ENCODE measurements at places on chromosomes 16 and 17.
A peak's percentile ranks its signal among the peaks of the same experiment; 100 is the strongest.

- DNase-seq: no peak
Observed at GRCh38 chr17:61238455-61238933, 161.1 kb upstream of the TBX2 start.

DNA sequence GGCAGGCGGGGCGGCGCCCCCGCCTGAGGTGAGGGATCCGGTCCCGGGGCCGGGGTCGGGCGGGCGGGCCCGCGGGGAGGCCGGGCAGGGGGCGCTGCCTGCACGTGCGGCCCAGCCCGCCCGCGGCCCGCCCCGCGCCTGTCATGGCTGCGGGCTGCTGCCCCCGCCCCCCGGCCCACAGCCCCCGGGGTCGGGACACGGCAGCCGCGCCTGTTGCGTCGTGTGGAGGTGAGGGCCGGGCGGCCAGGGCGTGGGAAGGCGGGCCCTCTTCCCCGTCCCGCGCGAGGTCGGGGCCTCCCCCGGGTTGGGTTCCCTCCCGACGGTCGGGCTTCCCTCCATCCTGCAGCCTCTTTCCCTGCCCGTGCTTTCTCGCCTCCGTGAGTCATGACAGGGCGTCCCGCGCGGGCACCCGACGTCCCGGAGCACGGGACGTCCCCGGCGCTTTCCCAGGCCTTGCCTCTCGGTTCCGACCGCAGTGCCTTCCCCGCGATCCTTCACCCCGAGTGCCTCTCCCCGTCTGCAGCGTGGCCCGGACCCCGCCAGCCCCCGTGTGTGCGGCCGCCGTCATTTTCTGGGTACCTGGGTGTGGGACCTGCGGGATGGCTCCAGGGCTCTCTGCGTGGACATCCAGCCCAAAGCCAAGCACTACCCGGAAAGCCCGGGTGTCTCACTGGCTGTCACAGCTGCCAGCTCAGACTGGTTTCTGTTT, 76.7 kb downstream of the CHD9 start:
- DNase-seq: peak; percentile 56

GRCh38 chr16:6446370-6446769, 886.3 kb upstream of the RBFOX1 start:
- no peak for DNase-seq

GRCh38 chr17:62172492-62173291, 107.6 kb upstream of the MED13 start:
- no peak for DNase-seq

GRCh38 chr17:33948309-33948708, 306.8 kb upstream of the CCL2 start:
- DNase-seq: no peak

DNA sequence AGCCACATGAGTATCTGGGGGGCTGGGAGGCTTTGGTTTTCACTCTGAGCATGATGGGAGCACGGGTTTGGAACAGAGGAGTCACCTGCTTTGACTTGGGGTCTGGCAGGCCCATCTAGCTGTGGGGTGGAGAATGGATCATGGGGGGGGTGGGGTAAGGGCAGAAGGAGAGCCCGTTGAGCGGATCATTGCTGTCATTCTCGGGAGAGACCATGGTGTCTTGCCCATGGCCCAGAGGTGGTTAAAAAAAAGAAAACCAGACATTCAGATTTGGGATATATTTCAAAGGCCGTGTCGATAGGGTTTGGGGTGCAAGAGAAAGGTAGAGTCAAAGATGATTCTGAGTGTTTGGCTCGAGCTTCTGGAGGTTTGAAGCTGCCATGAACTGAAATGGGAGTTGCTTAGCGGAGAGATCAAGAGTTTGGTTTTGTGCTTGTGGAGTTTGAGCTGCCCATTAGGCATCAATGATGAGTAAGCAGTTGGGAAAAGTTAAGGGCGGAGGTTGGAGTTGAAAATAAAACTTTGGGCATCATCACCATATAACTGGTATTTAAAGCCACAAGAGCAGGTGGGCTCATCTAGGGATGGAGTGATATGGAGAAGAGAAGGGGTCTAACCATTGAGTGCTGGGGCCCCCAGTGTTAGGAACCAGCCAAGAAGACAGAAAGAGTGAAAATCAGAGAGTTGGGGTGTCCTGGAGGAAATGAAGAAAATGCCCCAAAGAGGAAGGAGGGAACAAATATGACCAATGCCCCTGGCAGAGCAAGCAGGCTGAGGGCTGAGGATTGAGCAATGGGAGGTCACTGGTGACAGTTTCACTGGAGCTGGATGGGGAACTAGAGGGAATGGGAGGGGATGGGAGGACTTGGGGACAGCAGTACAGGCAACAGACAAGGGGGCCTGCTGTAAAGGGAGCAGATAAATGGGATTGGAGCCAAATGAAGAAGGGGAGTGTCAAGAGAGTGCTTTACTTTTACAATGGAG, 1.9 kb downstream of the NOD2 start:
- DNase-seq: peak; percentile 43

DNA sequence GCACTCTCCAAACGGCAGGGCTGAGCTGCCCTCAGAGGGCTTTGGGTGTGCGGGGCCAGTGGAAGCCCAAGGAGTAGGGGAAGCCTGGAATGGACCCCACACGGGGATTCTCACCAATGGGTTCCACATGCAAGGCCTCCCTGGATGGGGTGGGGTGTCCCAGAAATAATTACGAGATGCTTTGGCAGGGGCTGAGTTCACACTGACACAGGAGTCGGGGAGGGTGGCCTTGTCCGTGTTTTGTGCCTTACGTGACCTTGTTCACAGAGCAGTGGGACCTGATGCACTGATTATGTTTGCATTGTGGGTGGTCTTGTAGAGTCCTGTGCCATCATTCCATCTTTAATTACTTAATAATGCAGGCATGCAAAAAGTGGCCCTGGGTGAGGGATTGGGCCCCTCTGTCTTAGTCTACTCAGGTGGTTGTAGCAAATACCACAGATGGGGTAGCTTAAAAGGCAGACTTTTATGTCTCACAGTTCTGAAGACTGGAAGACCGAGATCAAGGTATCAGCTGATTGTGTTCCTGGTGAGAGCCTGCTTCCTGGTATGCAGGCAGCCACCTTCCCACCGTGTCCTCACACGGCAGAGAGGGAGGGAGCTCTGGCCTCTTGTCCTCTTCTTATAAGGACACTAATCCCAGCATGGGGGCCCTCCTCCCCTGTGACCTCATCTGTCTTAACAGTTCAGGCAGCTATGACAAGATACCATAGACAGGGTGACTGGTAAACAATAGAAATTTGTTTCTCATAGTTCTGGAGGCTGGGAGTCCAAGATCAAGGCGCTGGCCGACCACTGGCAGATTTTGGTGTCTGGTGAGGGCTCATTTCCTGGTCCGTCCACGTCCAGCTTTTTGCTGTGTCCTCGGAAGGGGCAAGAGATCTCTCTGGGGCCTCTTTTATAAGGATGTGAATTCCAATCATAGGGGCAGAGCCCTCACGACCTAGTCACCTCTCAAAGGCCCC, 239.4 kb downstream of the IRF8 start:
- DNase-seq: no peak

DNA sequence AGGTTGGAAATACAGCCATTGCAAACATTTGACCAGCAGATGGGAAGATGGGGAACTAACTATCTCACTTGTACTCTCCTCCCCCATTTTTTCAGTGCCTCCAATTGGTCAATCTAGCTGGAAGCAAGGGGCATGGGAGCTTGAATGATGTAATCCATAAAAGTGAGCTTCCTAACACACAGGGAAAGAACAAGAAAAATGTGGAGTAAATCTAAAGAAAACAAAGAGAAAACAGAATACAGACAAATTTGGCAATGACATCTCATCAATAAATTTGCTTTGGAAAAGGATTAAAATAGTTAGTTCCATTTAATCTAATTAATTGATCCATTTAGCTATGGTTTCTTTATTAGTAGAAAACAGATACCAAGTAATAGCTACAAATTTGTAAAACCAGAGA, 592.6 kb upstream of the SOX9 start:
- no peak for DNase-seq

DNA sequence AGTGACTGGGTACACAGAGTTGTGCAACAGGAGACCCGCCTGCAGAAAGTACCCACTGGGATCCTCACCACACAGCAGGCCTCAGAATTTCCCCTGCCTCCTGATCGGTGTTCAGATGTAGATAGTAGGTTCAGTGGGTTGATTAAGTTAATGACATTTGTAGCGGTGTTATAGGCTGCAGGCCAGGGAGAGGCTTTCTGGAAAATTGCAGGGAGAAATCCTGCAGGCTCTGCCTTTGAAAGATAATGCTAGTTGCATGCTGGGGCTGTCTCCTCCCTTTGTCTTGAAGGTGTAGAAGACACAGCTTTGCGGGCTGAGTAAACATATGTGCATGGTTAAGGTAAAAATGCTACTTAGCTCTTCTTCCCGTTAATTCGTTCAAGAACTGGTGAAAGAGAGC, 406.3 kb upstream of the RBFOX1 start:
- DNase-seq: no peak
